ENCODE measurements at places on chromosomes 7 and 10.
A peak's percentile ranks its signal among the peaks of the same experiment; 100 is the strongest.

- DNase-seq, result no peak
Observed at GRCh38 chr10:118562851-118563250, 32.6 kb downstream of the PRLHR start.

GRCh38 chr7:12771378-12771877, 84.0 kb downstream of the ARL4A start:
- peak; percentile 79 for DNase-seq

DNA sequence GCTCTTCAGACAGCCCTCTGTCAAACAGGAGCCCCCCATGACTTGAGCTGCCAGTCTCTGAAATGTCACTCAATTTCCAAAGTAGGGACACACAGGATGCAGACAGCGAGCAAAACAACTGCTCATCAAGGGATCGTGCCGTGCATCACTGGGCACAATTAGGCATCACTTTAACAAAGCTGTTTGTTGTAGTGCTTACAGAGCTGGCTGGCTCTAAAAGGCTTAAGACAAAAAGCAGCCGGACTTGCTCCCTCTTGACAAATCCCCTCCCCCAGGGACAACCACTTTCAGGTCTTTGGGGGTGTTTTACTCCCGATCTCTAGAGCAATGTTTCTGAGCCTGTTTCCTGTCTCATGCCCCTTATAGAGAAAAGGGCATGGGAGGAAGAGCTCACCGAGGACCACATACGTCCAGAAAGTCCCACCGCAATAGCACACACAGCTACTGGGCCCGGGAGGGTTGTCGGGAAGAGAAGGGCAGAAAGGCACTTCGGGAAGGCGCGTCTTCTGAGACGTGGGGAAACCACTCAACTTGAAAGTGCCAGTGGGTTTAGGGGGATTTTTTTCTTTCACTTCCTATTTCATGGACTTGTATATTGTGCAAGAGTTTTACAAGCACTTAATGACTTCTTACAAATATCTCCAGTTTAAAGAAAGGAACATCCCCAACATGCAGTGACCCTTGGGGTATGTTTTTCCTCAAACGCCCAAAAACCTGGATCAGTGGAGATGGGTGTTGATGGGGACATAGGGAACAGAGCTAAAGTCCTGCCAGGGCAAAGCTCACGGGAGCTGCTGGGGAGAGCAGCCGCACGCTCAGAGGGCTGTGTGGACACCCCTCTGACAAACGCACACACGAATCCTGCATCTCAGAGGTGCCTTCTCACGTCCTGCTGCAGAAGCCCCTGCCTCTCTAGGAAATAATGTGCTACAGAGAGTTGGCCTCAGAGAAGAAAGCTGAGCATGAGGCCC, 27.1 kb downstream of the LRRC20 start:
- DNase-seq, result no peak

- DNase-seq, result no peak
Observed at GRCh38 chr10:99234041-99234790, 1.4 kb downstream of the HPSE2 start.

DNA sequence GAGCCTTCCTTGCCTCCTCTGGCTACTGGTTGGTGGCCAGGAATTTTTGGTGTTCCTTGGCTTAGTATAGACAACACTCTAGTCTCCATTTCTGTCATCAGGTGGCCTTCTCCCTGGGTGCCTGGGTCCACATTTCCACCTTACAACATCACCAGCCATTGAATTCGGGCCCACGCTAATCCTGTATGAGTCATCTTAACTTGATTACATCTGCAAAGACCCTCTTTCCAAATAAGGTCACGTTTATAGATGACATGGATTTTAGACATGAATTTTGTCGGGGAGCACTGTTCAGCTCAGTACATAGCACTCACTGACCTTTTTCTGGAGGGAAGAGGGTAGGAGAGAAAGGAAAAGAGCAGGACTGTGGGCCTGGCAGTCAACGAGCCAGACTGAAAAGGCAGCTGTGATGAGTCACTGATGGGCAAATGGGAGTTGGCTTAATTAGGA, 39.4 kb downstream of the MMRN2 start:
- no peak for DNase-seq

DNA sequence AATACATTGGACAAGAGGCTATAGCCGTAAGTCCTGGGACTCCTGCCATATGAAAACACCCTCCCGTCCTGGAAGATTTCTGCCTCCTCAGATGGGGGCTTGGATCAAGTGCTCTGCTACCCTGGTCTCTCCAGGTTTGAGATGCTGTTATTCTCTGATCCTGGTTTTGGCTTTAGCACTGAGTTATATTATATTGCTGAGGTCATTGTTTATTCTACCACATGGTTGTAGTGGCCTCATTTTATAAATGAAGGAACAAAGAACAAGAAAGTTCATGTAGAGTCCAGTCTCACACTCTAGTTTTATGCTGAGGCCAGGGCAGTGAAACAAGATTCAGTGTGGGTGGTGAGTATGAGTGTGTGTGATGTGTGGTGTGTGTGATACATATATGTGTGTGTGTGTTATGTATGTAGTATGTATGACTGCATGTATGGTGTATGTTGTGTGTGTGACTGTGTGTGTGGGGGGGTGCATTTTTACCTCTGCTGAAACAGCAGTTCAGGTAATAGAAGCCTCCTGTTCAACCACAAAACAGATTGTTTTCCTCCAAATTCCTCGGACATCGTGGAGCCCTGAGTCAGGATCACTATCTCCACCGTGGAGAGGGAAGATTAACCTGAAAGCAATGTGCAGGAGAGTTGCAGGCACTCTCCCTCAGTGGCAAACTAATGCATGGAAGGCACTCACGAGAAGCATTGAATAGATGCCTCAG, 80.7 kb downstream of the C7orf25 start:
- DNase-seq, result no peak

DNA sequence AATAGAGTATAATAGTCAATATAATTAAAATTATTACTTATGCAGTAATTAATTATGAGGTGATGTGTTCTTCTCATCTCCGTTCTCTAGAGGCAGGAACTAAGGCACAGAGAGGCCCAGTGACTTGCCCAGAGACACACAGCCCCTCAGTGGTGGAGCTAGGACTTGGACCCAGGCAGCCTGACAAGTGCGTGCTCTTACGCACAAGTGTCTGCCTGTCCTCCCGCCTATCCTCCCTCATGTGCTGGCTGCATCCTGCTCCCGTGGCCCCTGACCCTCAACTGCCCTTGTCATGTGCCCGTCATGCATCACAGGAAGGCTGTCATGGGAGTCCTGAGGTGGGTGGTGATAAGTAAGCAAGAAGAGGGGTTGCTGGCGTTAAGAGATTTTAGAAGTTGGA, 14.3 kb downstream of the IL2RA start:
- no peak for DNase-seq

DNA sequence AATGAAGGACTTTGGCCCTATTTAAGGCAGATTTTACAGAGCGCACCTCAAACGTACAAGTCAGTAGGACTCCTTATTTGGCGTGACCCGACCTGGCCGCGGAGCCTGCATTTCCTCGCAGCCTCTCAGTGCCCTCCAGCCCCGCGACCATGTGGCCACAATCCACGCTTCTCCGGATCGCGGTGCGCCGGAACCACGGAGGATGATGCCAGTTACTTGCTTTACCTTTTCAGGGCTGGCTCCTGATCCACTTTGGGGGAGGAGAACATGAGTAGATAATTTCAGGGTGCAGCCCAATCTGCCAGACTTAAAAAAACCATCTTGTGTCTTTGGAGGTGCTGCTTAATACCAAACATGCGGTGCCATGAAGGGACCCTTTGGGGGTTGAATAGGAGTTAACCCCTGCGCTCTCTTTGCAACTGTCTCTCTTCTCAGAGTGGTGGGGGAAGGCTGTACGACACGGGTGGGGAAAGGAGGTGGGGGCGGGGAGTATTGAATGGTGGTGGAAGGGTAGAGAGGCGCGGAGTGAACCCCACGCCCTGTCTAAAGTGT, 1.5 kb downstream of the FRAT1 start:
- no peak for DNase-seq

GRCh38 chr10:87089746-87090145, 4.9 kb downstream of the GLUD1 start:
- DNase-seq, result no peak

GRCh38 chr10:118732245-118733165, 22.3 kb downstream of the CACUL1 start:
- no peak for DNase-seq

DNA sequence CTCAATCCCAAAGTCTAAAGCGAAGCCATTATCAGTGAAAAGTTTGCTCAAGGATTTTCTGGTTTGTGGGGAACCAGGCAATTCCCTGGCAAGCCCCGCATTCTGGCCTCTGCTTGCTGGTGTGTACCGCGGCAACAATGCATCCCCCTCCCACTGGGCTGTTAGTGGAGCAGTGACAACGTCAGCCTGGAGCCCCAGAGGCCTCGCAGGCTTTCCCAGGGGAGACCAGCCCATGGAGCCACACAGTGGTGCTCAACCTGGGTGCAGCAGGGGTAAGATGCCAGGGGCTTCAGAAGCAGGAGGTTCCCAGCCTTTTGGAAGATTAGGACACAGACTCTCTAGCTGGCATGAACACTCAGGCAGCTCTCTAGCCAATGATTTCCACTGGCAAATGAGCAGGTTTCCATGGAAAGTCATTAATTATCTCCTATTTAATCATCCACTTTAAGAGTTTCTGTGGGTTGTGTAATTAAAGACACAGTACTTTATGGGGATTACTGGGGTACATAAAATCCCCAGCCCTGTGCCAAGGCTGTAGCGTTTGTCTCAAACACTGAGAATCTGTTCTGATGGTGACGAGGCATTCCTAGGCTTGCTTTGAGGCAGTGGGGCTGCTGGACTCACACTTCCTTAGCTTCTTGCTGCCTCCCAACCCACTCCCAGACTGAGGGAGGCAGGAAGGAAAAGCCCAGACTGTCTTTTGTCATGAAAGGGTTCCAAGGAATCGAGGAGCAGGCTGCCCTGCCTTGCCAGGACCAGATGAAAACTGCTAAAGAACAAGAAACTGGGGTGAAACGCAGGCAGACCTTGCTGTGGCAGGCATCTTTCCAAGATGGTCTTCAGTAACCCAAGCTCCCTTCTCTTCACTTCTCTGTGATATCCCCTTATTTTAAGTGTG, 411.9 kb upstream of the SHH start:
- no peak for DNase-seq

GRCh38 chr7:80536426-80536825, 24.6 kb upstream of the GNAT3 start:
- DNase-seq, result no peak

Measured in NCI-H2081 treated with DMSO at 0.1 percent for 48 hours (cell line).